ENCODE measurements at places on chromosomes 11 and 22.

DNA sequence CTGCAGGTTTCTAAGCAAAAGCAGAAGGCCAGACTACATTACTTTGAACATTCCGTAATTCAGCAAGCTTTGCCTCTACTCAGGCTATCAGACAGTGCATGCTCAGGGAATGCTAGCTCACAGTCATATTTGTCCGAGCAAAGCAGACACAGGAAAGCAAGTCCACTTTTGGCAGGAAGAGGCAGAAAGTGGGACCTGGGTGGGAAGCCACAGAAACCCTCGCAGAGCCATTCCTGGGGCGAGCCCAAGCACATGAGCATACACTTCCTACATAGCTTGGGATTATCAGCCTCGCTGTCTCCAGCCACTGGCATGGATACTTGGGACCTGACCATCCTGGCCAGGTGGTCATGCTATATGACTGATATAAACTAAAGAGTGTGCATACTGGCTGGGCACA lies 113.3 kb downstream of the TRIM29 start:
- H3K4me3 ChIP-seq = no peak overlapping the region
- no peaks in the 10 kb centered on the region for H3K36me3 ChIP-seq
- H3K27me3 ChIP-seq = no peaks in the 10 kb centered on the region
- DNase-seq = no peak
- H3K4me1 ChIP-seq = no peaks in the 10 kb centered on the region

DNA sequence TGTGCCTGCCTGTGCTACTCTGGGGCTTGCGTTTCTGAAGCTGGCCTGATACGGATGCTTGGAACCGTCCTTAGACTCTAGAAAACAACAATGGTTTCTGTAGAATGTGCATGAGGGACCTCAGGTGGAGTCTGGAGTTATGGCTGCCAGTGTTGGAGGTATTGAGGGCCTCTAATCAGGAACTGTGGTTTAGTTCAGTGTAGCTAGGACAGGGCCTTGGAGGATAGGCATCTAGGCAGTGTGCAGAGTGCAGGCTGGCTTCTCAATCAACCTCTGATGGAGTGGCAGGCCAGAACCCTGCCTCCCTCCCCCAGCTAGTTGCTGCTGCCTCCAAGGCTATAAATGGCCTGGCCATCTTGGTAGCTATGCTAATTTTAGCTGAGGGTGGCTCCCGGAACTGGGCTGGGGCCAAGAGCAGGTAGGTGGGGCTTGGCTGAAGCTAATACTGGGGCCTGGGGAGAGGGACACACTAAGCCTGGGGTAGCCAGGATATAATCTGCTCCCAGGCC lies 4.0 kb downstream of the STIM1 start:
- peak overlapping the region; percentile 83 for H3K4me3 ChIP-seq
- peaks cover 58% of the 10 kb centered on the region for H3K4me1 ChIP-seq
- peak; percentile 36 for DNase-seq
- peak overlapping the region; percentile 69 for H3K27ac ChIP-seq
- H3K36me3 ChIP-seq = peaks cover 27% of the 10 kb centered on the region
- H3K27me3 ChIP-seq = no peaks in the 10 kb centered on the region

GRCh38 chr22:45206233-45206632 lies 34.5 kb downstream of the KIAA0930 start:
- no peaks in the 10 kb centered on the region for H3K36me3 ChIP-seq
- no peak for DNase-seq
- H3K27ac ChIP-seq = no peak overlapping the region
- H3K4me3 ChIP-seq = no peak overlapping the region
- H3K27me3 ChIP-seq = no peaks in the 10 kb centered on the region

DNA sequence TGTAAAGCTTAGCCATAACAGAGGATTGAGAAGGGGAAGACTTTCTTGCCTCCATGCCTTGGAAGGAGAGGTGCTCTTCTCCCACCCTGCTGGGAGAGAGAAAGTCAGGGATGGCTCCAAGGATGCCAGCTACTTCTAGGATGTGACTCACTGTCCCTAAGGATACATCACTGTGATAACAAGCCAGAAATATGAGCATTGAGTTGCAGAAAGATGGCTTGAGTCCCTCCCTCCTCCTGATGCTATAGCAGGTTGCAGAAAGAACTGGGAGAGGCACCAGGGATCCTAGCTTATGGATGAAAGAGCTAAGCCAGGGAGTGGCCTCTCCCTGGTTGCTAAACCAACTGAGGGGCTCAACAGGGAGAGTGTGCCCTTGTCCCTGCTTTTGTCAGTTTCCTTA lies 27.8 kb upstream of the FJX1 start:
- H3K36me3 ChIP-seq = no peaks in the 10 kb centered on the region
- H3K27ac ChIP-seq = no peak overlapping the region
- H3K27me3 ChIP-seq = peaks cover 2% of the 10 kb centered on the region
- no peak for DNase-seq
- no peak overlapping the region for H3K4me3 ChIP-seq

GRCh38 chr22:47030881-47031627 lies 268.6 kb downstream of the TBC1D22A start:
- H3K27me3 ChIP-seq = no peaks in the 10 kb centered on the region
- no peak overlapping the region for H3K27ac ChIP-seq
- no peaks in the 10 kb centered on the region for H3K4me1 ChIP-seq
- no peaks in the 10 kb centered on the region for H3K36me3 ChIP-seq

- H3K27me3 ChIP-seq = peaks cover 13% of the 10 kb centered on the region
- peaks cover 26% of the 10 kb centered on the region for H3K4me1 ChIP-seq
- peaks cover 9% of the 10 kb centered on the region for H3K36me3 ChIP-seq
- peak overlapping the region; percentile 41 for H3K4me3 ChIP-seq
Measured at GRCh38 chr11:1307998-1308742, 1.3 kb downstream of the TOLLIP start.

DNA sequence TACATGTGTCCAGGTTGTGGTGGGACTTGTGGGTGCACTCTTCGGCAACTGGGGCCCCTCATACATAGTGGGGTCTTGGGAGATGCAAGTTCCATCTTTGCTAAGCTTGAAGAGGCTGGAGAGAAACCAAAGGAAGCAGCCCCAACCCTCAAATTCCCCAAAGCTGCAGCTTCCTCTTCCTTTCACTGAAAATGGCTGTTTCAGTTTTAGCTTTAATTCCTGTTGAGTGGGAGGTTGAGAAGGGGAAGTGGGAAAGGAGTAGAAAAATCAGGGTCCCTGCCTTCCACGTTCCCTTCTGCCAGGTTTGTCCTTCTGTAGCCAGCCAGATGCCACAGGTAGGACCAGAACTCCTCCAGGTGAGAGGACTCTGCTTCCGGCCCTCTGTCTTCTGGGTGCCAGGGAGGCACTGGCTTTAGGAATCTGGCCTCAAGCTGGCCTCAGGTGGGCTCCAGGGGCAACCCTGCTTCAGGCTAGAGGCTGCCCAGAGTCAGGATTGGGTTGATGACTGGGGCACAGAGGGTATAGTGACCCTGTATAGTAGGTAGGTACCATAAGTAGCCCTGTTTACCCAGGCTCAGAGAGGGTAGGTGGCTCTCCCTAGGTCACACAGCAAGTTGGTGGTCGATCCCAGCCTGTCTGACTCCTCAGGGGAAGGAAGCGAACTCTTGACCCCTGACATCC lies 16.2 kb downstream of the P2RY6 start:
- H3K36me3 ChIP-seq = no peaks in the 10 kb centered on the region
- peaks cover 16% of the 10 kb centered on the region for H3K27me3 ChIP-seq
- peaks cover 15% of the 10 kb centered on the region for H3K4me1 ChIP-seq
- no peak overlapping the region for H3K27ac ChIP-seq
- no peak overlapping the region for H3K4me3 ChIP-seq

GRCh38 chr11:1140642-1141490 lies 16.9 kb upstream of the MUC5AC start:
- no peak overlapping the region for H3K4me3 ChIP-seq
- H3K4me1 ChIP-seq = peaks cover 2% of the 10 kb centered on the region
- H3K27ac ChIP-seq = no peak overlapping the region
- H3K36me3 ChIP-seq = no peaks in the 10 kb centered on the region
- peaks cover 2% of the 10 kb centered on the region for H3K27me3 ChIP-seq

DNA sequence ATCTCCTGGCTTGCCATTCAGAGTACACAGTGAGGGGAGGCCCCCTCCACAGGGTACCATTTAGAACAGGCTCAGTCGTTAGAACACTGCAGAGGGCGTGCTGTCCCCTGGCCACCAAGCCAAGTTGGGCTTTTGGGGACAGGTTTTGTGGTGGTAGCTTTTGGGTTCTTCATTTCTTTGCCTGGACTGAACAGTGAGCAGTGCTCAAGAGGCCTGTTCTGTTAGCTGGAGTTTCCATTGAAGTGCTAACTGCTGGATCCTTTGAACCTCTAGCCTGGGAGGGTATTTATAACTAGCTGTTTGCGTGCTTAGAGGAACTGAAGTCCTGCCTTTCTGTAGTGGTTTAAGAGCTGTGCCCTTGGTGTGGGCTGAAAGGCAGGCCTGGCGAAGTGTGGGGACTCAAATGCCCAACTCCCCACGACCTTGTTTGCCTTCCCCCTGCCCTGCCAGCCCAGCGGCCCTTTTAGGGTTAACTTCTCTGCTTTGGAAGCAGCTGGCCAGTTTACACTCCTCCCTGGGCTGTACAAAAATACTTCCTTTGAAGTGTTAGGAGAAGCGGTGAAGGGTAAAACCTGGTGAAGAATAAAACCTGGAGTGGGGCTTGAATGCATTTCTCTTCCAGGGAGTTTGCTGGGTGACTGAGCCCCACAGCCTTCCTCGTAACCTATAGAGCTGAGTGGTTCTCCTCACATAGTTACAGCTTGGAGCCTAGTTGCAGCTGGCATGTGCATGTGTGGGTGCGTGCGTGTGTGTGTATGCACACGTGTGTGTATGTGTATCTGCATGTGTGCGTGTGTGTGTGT lies 34.6 kb downstream of the ZNRF3 start:
- H3K27ac ChIP-seq = no peak overlapping the region
- DNase-seq = no peak
- peaks cover 62% of the 10 kb centered on the region for H3K27me3 ChIP-seq

DNA sequence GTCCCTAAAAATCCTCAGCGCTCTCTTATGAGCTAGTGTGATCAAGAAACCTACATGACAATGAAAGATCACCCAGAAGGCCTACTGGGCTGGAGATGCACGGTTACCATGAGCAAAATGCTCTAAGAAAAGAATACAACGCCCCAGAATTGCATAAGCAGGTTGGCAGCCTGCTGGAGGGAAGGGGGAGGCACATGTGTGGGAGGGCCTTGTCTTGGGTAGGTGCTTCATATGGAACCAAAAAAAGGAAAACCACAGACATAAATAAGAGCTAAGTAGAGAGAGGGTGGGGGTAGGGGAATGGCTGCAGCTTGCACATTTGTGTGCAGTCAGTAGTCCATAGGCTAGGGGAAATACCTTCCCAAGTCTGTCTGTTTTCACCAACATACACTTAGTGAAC lies 2.8 kb downstream of the SIAE start:
- DNase-seq = peak; percentile 13
- H3K36me3 ChIP-seq = no peaks in the 10 kb centered on the region
- H3K27ac ChIP-seq = no peak overlapping the region
- peaks cover 27% of the 10 kb centered on the region for H3K4me1 ChIP-seq
- peak overlapping the region; percentile 16 for H3K4me3 ChIP-seq
- H3K27me3 ChIP-seq = no peaks in the 10 kb centered on the region

- H3K36me3 ChIP-seq = no peaks in the 10 kb centered on the region
- no peaks in the 10 kb centered on the region for H3K4me1 ChIP-seq
- H3K27me3 ChIP-seq = no peaks in the 10 kb centered on the region
- H3K27ac ChIP-seq = no peak overlapping the region
- DNase-seq = no peak
- no peak overlapping the region for H3K4me3 ChIP-seq
Measured at GRCh38 chr11:69493931-69494821, 12.7 kb downstream of the LINC01488 start.

GRCh38 chr11:120893440-120894201 lies 130.3 kb upstream of the TBCEL start:
- no peak for DNase-seq
- no peaks in the 10 kb centered on the region for H3K36me3 ChIP-seq
- H3K27ac ChIP-seq = no peak overlapping the region
- H3K4me3 ChIP-seq = no peak overlapping the region
- peaks cover 3% of the 10 kb centered on the region for H3K27me3 ChIP-seq

GRCh38 chr22:49234459-49234858 lies 593.2 kb downstream of the BRD1 start:
- no peak for DNase-seq
- no peaks in the 10 kb centered on the region for H3K4me1 ChIP-seq
- no peaks in the 10 kb centered on the region for H3K36me3 ChIP-seq
- no peaks in the 10 kb centered on the region for H3K27me3 ChIP-seq
- no peak overlapping the region for H3K4me3 ChIP-seq

DNA sequence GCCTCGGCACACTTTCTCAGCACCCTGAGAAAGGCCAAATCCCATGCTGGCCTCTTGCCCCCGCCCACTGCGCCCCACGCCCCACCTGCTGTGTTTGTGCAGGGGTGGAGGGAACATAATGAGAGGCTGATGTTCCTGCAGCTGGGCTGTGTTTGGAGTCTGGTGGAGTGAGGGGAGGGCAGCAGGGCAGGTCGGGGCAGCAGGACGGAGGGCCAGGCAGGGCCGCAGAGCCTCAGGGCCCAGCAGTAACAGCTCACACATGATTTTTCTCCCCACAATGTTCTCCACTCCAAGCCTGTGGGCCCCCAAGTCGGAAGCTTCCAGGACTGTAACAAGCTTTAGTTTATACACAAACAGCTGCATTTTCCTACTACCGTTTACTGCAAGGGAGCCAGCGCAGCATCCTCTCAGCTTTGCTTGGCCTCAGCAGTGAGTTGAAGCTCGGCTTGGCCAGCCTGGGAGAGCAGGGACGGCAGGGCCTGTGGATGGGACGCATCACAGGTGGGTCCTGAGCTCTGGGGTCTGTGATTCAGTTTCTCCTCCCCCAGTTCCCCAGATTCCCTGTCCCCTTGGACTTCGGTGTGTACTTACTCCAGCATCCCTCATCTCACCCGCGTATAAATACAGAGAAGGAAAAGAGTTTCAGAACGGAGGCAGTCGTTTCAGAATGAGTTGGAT lies 51.0 kb downstream of the RPUSD4 start:
- no peaks in the 10 kb centered on the region for H3K27me3 ChIP-seq
- H3K4me1 ChIP-seq = peaks cover 2% of the 10 kb centered on the region
- no peak for DNase-seq
- H3K4me3 ChIP-seq = no peak overlapping the region
- H3K36me3 ChIP-seq = no peaks in the 10 kb centered on the region
- H3K27ac ChIP-seq = no peak overlapping the region

Data from T-helper 2 cell treated with Interferon-gamma antibody and Interleukin-4, amounts not matched to agents 5 μg/mL and 100 μg/mL, for 36 hours (primary cell).